ENCODE measurements at places on chromosomes 2 and 18.

DNA sequence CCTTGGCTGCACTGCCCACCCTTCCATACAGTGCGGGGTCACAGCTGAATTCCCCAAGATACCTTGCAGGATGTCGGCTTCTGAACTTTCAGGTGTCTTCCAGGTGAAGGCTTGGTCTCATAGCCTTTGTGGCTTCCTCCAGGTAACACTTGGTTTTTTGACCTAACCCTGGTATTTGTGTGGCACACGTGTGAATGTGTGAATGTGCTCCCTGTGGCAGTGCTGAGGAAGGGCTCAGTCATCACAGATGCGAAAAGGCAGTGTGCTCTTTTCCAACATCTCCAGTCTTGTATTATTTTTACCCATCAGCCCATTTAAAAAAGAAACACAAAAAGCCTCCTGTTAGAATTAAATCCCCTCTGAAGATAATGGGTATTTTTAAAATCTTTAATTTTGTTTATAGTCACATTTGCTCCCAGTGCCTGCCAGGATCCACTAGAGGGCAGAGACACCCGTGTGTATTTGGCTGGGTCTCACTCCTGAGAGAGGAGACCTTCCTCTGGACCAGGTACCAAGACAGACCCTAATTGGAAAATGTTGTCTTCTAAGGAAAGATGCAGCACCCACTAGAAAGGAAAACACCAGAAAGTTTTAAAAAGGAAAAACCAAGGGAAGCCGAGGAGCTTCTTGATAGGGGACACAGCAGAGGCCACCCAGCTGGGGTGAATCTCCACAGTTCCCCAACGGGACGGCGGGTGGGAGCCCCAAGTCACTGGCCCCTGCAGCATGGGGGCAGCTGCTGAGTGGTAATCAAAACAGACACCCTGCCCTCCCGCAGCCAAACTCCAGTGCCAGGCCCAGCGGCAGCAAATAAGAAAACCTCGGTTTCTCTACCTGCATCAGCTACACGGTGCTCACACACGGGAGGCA, 27.7 kb downstream of the FAM110C start:
- DNase-seq, result peak; percentile 23

GRCh38 chr18:59861009-59861408, 38.8 kb upstream of the PMAIP1 start:
- DNase-seq, result no peak

- no peak for DNase-seq
Observed at GRCh38 chr2:223076573-223076972, 24.6 kb downstream of the KCNE4 start.

DNA sequence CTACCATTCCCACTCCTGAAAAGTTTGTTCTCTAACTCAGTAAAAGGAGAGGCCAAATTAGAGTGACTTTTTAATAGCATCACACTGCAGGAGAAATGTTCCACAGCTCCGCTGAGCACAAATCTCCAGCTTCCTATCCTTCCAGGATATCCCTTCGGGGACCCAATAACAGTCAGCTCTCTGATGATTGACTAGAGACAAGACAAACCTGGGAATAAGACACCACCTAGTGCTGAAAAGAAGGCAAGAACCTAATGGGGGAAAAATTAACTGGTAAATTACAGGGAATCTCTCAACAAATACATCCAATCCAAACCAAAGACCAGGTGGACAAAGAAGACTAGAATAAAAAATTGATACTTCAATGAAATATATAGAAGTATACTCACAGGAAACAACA, 977.1 kb upstream of the SOX11 start:
- DNase-seq, result peak; percentile 48

DNA sequence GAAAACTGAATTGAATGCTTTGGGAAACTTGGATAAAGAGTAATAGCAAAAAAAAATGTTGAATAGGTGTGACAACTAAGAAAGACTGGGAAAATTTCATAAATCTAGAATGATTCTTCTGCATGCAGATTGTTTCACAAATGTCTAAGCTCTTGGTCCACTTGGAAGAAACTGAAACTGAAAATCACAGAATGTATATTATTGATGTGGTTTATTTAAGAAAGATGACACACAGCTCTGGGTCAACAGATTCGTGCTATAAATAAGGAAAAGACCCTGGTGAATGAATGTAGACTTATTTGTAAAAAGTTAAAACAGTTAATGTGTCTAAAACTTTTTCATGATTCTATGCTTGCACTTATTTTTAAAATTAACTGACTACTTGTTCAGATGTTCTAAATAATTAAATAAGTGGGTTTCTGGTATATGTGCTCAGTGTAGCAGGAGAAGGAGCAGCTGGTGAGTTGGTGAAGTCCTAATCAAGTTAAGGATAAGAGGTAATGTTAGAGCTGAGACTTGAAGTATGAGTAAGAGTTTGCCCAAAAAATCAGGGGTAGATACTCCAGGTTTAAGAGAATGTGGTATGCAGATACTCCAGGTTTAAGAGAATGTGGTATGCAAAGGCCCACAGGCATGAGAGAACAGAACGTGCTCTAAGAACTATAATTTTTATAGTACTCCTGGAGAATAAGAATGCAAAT, 24.5 kb downstream of the UGP2 start:
- no peak for DNase-seq

GRCh38 chr18:5914951-5915350, 19.6 kb upstream of the TMEM200C start:
- DNase-seq, result no peak

DNA sequence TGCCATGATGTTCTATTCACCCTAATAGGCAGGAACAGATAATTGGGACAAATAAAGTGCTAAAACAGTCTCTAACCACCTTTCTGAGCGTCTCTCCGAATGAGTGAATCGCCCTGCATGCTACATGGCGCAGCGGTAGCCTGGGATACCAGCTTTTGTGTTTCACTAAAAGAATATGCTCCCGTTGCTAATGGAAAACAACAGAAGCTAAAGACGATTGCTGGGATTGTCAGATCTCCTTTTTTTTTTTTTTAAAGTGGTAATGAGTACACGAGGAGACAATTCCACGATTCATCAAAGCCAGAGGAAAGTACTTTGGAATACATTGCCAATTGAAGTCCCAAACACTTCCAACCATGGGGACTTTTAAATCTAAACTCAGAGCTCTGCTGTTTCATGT, 1815.3 kb upstream of the CELF4 start:
- no peak for DNase-seq

- DNase-seq, result peak; percentile 92
Observed at GRCh38 chr2:144519934-144520731, at the start of gene ZEB2. Gene ZEB2 (minus strand): TSS chr2:144520119. CDS start chr2:144517350, 2,769 bp downstream.
